Calu3 (cell line): ENCODE measurements at places on chromosomes 5 and 9. TPM values are rescaled to one million over a fixed set of nuclear protein-coding genes. Genes with fewer than 3 reads are reported as not detected.

DNA sequence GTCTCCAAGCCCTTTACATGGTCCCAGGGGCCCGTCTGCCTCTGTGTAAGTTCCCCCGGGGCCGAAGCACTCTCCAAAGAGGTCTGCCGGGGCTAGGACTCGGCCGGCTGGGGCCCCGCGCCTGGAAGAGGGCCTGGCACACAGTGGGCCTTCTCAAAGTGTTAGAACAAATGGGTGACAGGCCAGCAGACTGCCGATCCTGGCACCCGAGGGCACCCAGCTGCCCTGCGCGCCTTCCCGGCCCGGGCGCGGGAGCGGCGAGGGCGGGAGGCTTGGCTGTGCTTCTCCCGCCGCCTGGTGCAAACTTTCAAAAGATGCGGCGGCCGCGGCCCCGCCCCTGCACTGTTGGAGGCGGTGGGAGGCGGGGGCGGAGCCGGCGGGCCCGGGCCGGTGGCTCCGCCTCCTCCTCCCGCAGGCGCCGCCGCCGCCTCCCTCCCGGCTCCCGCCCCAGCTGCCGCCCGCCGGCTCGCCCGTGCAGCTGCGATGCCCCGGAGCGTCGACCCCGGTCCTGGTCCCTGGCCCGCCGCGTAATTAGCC, at the start of gene NEURL1B:
TSS of gene NEURL1B (plus strand) at position 442 of the 537 bp plus-strand sequence. CDS start 144 bp downstream, outside the sequence.
- DNase-seq, result peak; percentile 81

DNA sequence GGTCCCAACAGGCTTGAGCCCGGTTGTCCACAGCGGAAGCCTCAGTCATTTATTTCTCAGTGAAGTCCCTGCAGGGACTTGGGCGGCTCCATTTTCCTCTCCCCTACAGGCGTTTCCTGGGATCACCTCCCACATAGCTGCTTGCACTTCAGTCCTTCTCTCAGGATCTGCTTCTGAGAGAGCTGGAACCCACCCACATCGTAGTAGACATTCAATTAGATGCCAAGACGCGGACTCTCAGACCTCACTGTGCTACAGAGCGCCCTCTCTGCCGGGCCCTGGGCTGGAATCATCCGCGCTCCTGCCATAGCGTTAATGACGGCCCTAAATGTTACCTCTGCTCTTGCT, 54.0 kb upstream of the ROR2 start:
- no peak for DNase-seq

DNA sequence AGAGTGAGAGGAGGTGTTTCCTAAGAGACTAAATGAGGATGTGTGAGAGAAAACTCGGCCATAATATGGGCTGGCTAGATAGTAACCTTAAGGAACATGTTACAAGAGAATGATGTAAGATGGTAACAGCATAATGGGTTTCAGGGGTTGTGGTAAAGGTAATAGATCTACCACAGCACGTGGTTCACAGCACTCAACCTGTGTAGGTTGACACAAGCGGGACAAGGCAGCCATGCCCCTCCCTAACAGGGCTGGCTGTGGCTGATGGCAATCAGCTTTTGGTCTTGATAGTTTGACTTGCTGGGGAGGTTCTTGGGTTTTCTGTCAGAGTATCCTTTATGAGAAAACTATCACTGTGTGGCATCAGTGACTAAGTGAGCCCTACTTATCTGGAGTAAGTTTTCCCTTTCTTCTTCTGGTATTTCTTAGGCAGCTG, 138.6 kb downstream of the TRIO start:
- DNase-seq, result no peak

DNA sequence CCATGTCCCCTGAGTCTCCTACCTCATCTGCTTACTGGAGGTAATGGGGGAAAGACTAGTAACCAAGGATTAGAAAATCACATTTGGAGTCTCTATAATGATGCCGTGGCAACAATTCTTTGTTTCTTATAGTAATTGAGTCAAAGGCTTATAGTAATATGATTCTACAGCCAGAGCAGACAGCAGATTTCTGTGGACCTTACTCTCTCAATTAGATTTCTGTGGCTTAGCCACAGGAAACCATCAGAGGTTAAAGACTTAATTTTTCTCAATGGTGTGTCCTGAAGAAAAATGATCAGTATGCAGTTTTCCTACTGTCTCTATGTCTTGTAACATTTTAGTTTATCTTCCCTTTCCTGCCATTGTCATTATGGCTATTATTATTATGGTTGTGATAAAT, 59.3 kb upstream of the CD180 start:
- no peak for DNase-seq

- no peak for DNase-seq
Observed at GRCh38 chr9:116276196-116276493, 122.6 kb downstream of the PAPPA start.

- no peak for DNase-seq
Observed at GRCh38 chr5:172771439-172772111, 580 bp upstream of the DUSP1 start.

- DNase-seq, result no peak
Observed at GRCh38 chr5:176732736-176733405, 77.5 kb upstream of the UNC5A start.

The OGN gene
- total RNA-seq, result not detected in 2 replicates

The CACFD1 gene
- total RNA-seq, result 15.1 and 19.9 TPM in 2 replicates
